ENCODE measurements at places on chromosomes 4 and X.

- no peak for DNase-seq
- no peaks in the 10 kb centered on the region for H3K36me3 ChIP-seq
- H3K4me1 ChIP-seq, result peaks cover 17% of the 10 kb centered on the region
- no peaks in the 10 kb centered on the region for H3K27me3 ChIP-seq
- peak overlapping the region; percentile 74 for H3K27ac ChIP-seq
- H3K4me3 ChIP-seq, result no peak overlapping the region
Measured at GRCh38 chr4:41050116-41050515, 164.2 kb downstream of the APBB2 start.

GRCh38 chr4:119518915-119519410 is 109.6 kb downstream of the PDE5A start:
- H3K27ac ChIP-seq, result peak overlapping the region; percentile 65
- no peak overlapping the region for H3K4me3 ChIP-seq
- no peaks in the 10 kb centered on the region for H3K36me3 ChIP-seq
- no peaks in the 10 kb centered on the region for H3K4me1 ChIP-seq
- no peaks in the 10 kb centered on the region for H3K27me3 ChIP-seq

DNA sequence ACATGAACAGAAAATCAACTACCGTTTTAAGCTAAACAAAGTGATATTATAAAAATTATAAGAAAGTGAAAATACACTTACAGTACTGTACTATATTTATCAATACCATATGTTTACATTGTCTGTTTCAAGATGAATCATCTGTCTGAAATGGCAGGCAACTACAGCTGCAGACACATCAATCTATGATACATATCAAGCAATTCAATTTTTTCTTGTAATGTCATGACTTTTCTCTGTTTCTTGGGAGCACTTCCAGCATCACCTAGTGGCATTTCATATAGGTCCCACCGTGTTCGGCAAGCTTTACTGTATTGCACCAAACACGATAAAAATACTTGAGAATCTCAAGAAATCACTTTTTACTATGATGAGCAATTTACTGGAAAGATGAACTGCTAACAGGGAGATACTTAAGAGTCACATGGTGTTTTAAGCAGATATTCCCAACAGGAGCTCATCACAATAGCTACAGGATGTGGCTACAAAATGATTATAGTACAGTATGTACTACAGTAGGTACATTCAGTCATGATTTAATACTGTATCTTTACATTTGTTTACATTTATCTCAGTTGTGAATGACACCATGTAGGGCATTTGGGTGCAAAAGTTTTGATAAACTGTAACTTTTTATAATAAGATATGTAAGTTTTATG is 207.4 kb downstream of the ADAM29 start:
- H3K36me3 ChIP-seq, result no peaks in the 10 kb centered on the region
- H3K27me3 ChIP-seq, result no peaks in the 10 kb centered on the region
- no peak for DNase-seq
- no peaks in the 10 kb centered on the region for H3K4me1 ChIP-seq
- H3K27ac ChIP-seq, result no peak overlapping the region

DNA sequence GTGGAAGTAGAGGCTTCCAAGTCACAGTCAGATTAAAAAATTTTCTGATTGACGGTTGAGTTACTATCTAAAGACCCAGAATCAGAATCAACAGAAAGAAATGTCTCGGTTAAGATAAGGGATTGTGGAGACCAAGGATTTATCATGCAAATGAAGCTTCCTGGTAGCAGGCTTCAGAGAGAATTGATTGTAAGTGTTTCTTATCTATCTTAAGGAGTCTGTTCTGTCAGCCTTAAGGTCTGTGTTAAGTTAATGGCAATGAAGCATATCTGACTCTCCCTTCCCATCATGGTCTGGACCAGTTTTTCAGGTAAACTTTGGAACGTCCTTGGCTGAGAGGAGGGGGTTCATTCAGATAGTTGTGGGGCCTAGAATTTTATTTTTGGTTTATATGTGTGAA is 780.2 kb downstream of the FAM133A start:
- no peak for DNase-seq
- no peaks in the 10 kb centered on the region for H3K36me3 ChIP-seq
- no peak overlapping the region for H3K4me3 ChIP-seq
- H3K4me1 ChIP-seq, result no peaks in the 10 kb centered on the region
- H3K27ac ChIP-seq, result no peak overlapping the region
- no peaks in the 10 kb centered on the region for H3K27me3 ChIP-seq

DNA sequence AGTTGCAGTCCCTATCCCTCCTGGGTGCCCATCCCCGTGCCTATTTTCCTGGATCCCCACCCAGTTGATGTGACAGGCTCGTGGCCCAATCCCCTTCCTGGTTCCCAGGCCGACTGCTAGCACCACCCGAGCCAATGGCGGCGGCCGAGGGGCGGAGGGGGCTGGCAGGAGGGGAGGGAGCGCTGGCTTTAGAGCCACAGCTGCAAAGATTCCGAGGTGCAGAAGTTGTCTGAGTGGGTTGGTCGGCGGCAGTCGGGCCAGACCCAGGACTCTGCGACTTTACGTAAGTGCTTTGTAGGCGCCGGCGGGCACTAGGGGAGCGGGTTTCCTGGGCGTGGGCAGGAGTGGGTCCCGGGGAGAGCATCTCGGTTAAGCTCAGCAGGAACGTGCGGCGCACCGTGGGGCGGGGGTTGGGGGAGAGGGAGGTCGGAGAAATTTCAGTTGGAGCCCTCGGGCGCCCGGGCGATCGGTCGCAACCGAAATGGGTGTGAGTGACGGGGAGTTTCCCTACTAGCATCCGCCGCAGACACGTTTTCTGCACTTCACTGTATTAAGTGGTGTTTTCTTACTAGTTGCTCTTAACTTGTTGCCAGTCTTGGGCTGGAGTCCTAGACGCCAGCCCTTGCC is at the start of gene PLS3:
Gene PLS3, plus strand, starts transcription at position 197 of the 627 bp plus-strand sequence. CDS start 49,077 bp downstream, outside the sequence.
- H3K36me3 ChIP-seq, result no peaks in the 10 kb centered on the region
- DNase-seq, result peak; percentile 87
- peaks cover 37% of the 10 kb centered on the region for H3K4me1 ChIP-seq
- no peaks in the 10 kb centered on the region for H3K27me3 ChIP-seq

GRCh38 chrX:5802391-5802790 is 426.3 kb downstream of the NLGN4X start:
- no peak for DNase-seq
- H3K4me1 ChIP-seq, result no peaks in the 10 kb centered on the region
- H3K27me3 ChIP-seq, result no peaks in the 10 kb centered on the region
- H3K27ac ChIP-seq, result no peak overlapping the region
- H3K4me3 ChIP-seq, result no peak overlapping the region

DNA sequence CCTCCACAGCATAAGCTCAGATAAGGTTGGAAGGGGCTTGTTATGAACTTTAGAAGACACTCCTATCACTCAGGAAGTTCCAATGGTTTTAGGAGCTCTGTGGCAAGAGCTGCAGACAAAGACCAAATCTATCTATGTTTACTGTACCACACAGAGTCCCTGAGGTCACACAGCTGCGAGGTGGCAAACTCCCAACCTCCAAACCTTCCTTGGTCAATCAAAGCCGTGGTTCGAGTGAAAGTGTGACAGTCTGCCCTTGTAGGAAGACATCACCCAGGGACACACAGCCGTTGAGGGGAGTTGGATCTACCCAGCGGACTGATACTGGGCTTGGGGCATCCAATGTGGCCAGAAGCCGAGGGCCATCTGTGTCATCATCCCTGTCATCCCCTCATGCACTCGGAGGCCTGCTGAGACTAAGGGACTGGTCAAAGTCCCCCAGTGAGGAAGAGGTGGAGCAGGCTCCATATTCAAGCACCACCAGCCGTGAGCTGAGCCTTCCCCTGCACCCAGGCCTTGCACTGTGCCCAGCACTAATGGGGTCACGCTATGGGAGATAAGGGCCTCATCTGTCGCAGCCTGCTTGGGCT is 26.8 kb downstream of the MAN2B2 start:
- no peak for DNase-seq
- H3K4me1 ChIP-seq, result no peaks in the 10 kb centered on the region
- H3K36me3 ChIP-seq, result peaks cover 30% of the 10 kb centered on the region
- H3K27ac ChIP-seq, result no peak overlapping the region
- no peak overlapping the region for H3K4me3 ChIP-seq

GRCh38 chr4:128380306-128380705 is 92.7 kb upstream of the PGRMC2 start:
- no peak for DNase-seq
- H3K4me1 ChIP-seq, result no peaks in the 10 kb centered on the region
- H3K27ac ChIP-seq, result no peak overlapping the region

DNA sequence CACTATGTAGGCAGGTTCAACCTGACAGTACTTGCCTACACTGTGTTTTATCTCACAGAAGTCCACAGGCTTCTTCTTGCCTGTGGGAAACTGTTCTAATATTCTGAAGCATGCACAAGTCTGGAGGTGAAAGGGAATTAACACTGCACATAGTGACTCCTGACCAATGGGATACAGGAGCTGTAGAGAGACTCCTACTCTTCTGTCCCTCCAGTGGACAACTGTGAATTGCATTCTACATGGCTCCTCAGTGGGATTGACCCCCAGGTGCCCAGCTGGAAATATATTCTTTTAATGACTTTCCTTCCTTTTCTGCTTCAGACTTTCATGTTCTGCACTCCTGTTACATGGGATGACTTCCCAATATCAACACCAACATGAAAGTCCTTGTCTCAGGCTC is 8.2 kb upstream of the YIPF6 start:
- H3K27me3 ChIP-seq, result no peaks in the 10 kb centered on the region
- no peak overlapping the region for H3K27ac ChIP-seq
- H3K4me3 ChIP-seq, result no peak overlapping the region
- DNase-seq, result no peak
- H3K4me1 ChIP-seq, result no peaks in the 10 kb centered on the region
- no peaks in the 10 kb centered on the region for H3K36me3 ChIP-seq

DNA sequence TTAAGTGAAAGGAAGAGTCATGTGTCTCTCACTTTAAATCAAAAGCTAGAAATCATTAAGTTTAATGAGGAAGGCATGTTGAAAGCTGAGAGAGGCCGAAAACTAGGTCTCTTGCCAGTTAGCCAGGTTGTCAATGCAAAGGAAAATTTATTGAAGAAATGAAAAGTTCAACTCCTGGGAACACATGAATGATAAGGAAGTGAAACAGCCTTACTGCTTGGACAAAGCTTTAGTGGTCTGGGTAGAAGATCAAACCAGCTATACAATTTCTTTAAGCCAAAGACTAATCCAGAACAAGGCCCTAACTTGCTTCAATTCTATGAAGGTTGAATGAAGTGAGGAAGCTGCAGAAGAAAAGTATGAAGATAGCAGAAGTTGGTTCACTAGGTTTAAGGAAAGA is 24.9 kb downstream of the RHOH start:
- H3K36me3 ChIP-seq, result no peaks in the 10 kb centered on the region
- no peak overlapping the region for H3K4me3 ChIP-seq
- DNase-seq, result no peak

DNA sequence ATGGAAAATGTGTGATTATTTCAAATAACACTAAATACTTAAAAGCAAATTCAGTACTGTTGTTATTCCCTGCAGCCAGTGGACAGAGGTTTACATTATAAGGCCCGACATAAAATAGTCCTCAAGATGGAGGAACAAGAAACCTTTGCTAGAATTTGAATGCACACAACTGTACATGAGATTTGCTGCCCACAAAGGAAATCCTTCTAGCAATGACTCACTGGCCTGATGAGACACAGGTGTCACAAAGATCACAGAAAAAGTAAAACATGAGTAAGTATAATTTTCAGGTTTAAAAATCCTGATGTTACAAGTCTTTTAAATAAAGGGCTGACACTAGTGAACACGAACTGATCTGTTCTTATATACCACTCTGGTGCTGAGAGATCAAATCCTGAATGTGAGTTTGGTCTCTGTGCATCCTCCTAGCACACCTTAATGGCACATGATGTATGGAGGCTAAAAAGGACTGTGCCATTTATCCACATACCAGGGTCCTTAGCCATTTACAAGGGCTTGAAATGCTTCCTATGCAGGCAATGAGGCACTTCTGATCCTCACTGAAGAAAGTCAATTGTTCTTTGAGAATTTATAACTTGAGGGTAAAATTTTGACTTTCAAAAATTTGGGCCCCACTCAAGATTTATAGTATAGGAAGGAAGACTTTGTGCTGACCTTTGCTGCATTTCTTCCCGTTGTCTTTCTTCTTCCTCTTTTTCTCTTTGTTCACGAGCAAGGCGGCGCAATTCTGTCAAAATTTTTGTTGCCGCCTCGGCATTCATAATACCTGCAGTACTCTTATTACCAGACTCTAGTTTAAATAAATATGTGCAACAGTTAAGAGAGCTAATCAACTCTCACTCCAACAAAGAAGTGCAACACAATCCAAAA is 23.0 kb downstream of the MAP7D3 start:
- no peak overlapping the region for H3K27ac ChIP-seq
- DNase-seq, result no peak
- H3K36me3 ChIP-seq, result no peaks in the 10 kb centered on the region
- no peak overlapping the region for H3K4me3 ChIP-seq

DNA sequence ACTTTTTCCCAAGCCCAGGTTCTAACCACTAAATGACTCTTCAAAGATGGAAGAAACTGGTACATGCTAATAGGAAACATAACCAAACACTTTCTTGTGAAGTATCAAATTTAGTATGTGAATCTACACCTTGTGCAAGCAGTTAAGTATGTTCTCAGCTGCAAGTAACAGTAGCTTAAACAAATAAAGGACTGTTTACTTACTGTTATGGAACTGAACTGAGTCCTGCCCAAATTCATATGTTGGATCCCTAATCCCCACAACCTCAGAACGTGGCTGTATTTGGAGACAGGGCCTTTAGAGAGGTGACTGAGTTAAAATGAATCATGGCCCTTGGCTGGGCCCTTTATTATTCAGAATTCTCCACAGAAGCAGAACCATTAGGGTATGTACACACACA is 178.7 kb downstream of the KDR start:
- H3K27me3 ChIP-seq, result no peaks in the 10 kb centered on the region
- no peak overlapping the region for H3K27ac ChIP-seq
- H3K4me3 ChIP-seq, result no peak overlapping the region
- no peaks in the 10 kb centered on the region for H3K36me3 ChIP-seq
- DNase-seq, result no peak

DNA sequence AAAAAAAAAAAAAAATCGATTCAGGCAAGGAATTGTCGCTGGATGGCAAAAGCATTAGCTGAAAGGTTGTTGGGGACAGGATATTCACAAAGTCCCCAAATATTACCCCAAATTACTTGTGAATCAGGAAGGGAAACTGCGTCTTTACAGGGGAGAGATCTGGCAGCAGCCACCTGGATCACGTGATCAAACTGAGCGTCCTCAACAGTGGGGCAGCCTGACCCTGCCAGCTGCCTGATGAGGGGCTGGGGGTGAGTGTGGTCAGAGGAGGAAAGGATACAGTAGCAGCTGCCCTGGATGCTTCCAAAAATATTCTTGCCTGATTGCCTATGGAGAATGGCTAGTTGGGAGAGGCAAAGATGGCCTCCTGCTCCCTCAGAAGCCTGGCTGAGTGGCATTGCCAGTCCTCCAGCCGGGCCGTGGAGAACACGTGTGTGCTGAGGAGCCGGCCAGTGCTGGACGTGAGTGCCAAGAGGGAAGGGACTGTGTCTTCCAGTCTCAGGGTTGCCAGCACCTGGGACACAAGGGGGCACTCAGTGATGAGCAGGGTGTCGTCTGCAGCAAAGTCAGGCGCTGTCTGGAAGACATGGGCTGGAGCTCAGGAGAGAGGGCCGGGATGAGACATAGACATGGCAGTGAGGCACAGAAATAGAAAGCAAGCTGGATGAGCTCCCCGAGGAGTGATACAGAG is 3.0 kb upstream of the LAGE3 start:
- no peaks in the 10 kb centered on the region for H3K27me3 ChIP-seq
- H3K27ac ChIP-seq, result no peak overlapping the region
- H3K4me3 ChIP-seq, result no peak overlapping the region
- H3K4me1 ChIP-seq, result peaks cover 29% of the 10 kb centered on the region
- peaks cover 13% of the 10 kb centered on the region for H3K36me3 ChIP-seq

- H3K4me1 ChIP-seq, result no peaks in the 10 kb centered on the region
- no peaks in the 10 kb centered on the region for H3K27me3 ChIP-seq
- no peak overlapping the region for H3K4me3 ChIP-seq
- no peak overlapping the region for H3K27ac ChIP-seq
- DNase-seq, result no peak
Measured at GRCh38 chrX:120200851-120201250, 42.4 kb downstream of the RHOXF2 start.
